ENCODE measurements at places on chromosomes 1 and 21.

GRCh38 chr1:33344896-33345560 is 24.1 kb upstream of the A3GALT2 start:
- no peak for DNase-seq

DNA sequence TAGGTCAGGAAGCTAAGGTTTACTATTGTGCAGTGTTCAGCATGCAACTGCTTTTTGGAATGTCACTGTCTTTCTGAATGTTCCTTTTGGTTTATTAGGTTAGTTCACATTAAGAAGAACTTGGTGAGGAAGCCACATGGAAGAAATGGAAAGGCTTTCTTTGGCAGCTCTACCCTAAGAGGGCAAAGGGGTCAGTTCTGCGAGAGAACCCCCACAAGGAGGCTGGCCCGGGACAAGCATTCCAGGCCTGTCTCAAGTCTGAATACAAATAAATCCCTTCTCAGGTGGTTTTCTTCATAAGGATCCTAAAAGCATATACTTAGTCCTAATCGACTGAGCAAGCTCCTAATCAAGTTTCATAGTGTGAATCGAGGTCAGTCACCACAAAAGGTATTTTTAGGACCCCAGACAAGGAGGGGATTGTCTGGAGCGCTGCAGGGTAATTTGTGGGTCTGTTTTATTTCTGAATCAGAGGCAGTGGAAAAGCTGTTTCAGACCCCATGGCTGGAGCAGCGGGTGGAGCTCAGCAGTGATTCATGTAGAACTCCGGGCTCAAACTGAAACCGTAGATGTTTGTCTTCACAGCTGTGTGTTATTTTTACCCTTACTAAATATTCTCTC is 63.3 kb downstream of the ERG start:
- no peak for DNase-seq

DNA sequence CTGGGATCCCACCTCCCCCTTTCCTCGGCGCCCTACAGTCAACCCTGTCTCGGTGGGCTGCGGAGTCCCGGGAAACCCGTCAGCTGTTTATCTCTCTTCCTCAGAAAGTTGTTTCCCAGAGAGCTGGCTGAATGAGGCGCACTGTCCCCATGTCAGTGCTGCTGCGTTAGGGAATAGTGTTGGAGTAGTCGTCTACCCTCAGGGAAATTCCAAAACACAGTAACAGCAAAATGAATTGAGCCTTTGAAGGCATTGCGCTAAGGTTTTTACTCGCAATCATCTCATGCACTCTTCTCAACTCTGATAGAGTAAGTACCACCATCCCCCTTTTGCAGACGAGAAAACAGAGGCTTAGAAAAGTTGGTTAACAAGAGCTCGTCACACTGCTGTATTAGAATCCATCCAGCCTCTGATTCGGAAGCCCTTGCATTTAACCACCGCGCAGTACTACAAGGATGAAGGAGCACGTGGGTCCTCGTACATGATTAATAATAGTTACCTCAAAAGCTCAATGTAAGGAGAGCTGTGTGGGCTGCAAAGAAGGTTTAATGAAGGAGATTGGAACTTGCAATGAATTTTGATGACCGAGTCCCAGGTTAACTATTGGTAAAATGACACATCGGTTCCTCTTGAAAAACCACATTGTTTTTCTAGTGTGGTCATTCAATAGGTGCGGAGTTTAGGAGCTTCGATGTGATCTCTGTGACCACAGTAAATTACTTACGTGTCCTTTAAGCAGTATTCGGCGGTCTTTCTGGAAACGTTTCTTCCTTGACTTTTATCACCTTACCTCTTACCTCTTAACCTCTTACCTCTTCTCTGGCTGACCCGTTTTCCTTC is 788 bp upstream of the EDEM3 start:
- DNase-seq: peak; percentile 34

DNA sequence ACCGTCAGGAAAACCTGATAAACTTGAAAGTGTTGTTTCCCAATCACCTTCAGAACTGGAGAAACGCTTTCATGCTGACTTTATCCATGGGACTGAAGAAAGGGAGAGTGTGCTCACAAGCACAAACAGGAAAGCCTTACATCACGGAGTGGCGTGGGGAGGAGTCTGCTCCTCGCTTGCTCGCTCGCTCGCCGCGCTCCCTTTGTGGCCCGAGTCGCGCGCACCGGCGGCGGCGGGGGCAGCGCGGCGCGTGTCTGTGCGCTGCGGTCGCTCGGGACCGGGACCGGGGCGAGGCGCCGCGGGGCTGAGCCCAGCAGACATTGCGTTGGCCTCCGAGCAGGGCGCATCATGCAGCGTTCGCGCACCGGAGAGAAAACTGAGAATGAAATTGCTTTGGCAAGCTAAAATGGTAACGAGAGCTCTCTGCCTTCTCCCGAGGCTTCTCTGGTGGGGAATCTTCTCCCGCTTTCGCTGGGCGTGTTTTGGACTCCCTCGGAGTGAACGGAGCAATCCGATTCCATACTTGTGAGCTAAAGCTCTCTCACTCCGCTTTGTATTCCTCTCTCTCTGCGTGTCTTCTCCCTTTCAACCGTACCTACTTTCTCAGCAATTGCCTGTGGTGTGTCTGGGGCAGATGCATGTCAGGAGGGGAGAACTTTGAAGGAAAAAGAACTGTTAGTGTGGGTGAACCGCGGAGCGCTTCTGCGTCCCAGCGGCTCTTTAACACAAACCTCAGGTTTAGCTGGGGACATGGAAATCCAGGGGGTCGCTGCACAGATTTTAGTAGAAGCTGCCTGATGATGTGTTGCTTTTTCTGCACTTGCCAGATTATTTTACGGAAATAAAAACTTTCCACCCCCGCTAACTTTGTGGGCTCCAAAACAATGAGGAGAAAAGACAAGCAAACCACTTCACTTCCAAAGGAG is at the start of gene RGL1:
RGL1 (plus strand) TSS at position 205 of the 926 bp plus-strand sequence; CDS start at position 383, 178 bp downstream.
- DNase-seq: peak; percentile 77

DNA sequence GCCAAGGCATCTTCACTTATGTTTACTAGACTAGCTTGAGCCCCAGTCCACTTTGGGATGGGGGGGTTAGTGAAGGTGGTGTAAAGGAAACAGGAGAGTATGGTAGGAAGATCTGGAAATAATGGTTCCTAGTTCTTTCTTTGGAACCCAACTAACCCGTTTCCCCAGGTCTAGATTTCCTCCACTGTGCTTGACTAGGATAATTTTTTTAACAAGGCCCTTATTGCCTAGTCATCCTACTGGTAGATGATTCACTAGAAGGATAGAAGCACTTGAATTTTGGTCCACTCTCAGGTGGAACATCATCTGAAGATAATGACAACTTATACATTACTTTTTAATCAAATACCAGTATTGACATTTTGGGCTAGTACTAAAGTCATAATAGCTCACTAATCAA is 45.9 kb upstream of the MYOCOS start:
- no peak for DNase-seq

Data from NCI-H345 (cell line).